ENCODE measurements at places on chromosomes 7 and 10.

DNA sequence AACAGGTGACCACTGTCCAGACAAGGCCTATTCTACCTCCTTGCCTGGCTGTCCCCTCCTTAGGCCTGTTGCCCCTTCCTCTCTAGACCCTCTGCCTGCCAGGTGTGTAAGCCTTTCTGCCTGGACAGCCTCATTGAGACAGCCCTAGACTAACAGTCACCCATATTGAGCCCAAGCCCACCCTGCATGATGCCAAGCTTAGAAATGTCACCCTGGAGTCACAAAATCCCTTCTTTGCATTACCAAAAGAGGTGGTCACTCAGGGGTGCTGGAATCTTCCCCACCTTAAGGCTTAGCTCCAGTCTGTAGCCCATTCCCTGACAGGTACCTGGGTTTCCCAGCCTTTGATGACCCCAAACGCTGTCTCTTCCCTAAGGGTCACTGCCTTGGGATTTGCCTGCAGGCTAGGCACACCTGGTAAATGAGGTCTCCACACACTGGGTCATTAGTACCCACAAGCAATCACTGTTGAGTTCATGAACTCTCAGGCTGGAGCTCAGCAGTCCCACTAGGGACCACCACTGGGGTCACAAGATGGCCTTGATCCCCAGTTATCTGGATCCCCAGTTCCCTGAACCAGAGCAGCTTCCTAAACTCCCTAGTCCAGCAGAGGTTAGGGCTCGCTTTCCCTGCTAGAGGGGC is 54.9 kb upstream of the CAMK2B start:
- no peak for DNase-seq

DNA sequence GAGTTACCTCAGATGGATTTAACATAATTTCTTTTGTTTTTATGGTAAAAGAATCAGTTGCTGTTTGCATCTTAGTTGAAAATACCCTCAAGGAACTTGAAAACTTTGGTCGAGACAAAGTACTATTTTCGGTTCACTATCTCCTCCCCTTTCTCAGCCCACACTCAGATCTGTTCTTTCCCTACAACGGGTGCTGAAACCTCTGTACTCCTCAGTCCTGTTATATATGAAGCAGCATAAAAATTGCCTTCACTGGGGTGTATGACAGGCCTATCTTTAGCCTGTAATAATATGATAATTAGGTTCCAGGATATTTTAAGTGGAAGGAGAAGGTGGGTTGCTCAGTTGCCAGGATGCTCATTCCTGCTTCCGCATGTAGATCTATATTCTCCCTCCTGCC is 105.2 kb upstream of the NOBOX start:
- DNase-seq: no peak

DNA sequence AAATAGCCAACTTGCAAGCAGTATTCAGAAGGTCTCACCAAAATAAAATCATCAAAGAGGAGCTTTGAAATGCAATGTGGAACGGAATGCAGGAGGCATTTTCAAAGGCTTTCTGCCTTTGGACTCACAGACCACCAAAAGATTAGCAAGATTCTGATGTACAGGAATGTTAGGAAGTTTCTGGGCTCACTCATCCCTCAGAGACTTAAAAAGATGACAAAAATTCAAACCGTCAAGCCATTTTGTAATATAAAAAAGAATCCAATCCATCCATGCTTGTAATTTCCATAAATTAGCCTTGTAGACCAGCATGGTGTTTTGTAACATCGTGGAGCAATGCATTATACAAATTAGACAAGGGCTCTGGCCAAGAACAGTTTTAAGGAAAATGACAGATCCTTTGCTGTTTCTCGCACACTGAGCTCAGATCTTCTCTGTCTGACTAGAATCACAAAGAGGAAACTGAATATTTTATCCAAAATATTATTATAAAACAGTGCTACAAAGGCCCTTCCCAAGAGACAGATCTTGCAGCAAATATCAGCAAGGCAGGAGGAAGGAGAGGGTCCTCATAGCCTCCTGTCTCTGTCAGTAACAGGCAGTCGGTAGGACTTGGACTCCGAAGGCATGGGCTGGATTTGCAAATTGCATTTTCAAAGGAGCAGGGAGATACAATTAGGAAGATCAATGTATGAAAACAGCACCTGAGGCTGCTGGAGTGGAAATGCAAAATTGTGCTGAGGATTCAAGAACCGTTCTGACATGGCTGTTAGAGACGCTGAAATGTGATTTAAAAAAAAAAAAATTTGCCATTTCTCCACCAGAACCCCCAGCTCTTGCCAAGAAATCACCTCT is 57.4 kb upstream of the NRP1 start:
- peak; percentile 49 for DNase-seq

- peak; percentile 14 for DNase-seq
Measured at GRCh38 chr10:17660921-17661320, 17.0 kb downstream of the STAM start.

- no peak for DNase-seq
Measured at GRCh38 chr7:19557726-19558465, 150.9 kb downstream of the POLR1F start.

GRCh38 chr7:411677-412312 is 107.9 kb downstream of the PDGFA start:
- DNase-seq: no peak

GRCh38 chr7:141949911-141950310 is 3.1 kb upstream of the CLEC5A start:
- DNase-seq: no peak

- no peak for DNase-seq
Measured at GRCh38 chr7:75579899-75580298, 87.8 kb downstream of the SPDYE5 start.

- no peak for DNase-seq
Measured at GRCh38 chr10:75260990-75261389, 25.2 kb upstream of the COMTD1 start.

GRCh38 chr7:50145226-50145625 is 52.2 kb upstream of the ZPBP start:
- no peak for DNase-seq

GRCh38 chr7:31432176-31432575 is 81.7 kb upstream of the ITPRID1 start:
- DNase-seq: no peak

DNA sequence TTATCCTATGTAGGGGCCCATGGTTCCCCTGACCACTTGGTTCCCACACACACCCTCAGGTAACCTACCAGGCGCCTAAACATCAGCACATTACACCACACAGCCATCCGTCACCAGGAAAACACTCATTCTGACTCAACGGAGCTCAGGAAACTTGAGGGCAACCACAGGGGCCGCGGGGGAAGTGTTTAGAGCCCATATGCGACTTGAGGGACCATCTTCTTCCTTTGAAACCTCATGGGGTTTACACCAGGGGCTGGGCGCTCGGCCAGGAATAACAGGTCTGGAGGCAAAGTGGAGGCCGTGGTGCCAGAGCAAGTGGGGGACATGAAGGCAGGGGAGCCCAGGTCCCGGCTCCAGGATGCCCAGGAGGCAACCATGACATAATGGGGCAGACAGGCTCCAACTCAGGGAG is 1.5 kb downstream of the STX1A start:
- peak; percentile 87 for DNase-seq

DNA sequence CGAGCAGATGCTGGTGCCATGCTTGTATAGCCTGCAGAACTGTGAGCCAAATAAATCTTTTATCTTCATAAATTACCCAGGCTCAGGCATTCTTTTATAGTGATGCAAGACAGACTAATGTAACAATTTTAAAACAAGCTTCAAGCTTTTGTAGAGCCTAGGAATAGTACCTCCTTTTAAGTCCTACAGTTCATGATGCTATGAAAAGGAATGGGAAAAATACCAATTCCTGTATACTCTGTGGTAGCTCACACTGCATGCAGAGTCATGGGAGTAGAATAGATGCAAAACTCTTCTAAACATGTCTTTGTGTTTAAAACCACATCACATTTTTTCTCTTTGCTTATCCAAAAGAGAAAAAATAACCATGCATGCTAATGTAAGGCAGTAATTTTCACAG is 66.6 kb upstream of the WNT16 start:
- DNase-seq: peak; percentile 29

GRCh38 chr7:33809228-33809627 is 96.1 kb upstream of the BMPER start:
- peak; percentile 4 for DNase-seq

- DNase-seq: no peak
Measured at GRCh38 chr7:17159500-17160037, 138.9 kb upstream of the AHR start.

GRCh38 chr7:42254217-42254616 is 17.2 kb upstream of the GLI3 start:
- peak; percentile 52 for DNase-seq

DNA sequence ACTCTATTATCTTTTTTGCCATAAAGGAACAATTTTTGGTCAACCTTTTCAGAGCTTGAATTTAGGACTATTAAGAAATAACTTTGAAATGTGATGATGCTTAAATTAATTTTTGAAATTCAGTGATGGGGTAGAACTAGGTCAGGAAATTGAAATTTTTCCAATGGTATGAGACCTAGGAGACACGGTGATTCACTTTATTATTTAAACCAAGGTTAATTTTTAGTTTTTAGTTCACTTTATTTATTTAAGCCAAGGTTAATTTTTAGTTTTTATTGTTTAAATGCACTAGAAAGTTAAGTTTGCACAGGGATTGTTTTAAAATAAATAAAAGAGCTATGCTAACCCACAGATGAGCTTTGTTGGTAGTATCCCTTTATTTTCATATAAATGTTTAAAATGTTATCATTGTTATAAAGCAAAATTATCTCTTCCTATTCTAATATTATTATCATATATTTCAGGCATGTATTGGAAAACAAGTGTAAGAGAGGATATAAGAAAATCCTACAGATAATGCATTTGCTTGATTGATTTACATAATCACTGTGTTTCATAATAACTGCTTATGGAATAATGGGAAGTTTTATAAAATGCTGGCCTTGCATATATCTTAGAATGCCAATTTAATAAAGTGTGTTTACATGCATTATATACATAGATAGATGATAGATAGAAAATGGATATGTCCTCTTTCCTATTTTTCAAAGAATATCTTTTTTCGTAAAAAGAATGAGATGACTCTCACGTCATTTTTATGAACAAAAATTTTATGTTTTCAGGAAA is 163.6 kb downstream of the HGF start:
- DNase-seq: no peak

- no peak for DNase-seq
Measured at GRCh38 chr7:123639631-123640030, 16.0 kb upstream of the LMOD2 start.

DNA sequence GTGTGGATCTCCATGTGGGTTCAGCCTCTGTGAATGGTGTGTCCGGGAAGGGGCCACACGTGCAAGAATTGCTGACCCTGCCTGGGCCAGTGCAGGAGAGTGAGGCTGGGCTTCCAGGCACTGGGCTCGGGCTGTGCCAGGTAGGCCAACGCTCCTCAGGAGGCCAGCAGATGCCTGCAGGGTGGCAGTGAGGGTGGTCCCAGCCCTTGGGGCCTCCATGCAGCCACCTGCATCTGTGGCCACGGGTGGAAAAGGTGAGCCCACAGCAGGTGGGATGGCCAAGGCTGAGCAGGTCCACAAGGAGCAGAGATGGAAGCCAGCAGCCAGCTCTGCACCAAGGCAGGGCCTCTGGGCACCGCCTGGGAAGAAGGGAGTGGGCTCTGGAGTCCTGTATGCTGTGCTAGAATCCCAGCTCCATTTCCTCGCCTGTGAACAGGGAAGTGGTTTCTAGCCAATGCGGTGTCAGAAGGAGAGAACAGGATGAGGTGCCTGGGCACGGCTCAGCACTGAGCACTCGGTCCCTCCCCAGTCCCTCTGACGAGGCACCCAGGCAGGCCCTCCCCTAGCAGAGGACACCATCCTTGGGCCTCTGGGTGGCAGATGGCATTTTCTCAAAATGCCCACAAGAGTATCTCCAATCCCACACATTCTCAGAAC is 31.1 kb upstream of the RET start:
- no peak for DNase-seq

GRCh38 chr7:38168890-38169570 is 9.0 kb upstream of the STARD3NL start:
- DNase-seq: peak; percentile 27

Measured in adipocyte (in vitro differentiated cells).